ENCODE measurements at places on chromosomes 1 and 21.

GRCh38 chr1:177106196-177106595 lies 58.3 kb downstream of the ASTN1 start:
- DNase-seq = no peak

- peak; percentile 31 for DNase-seq
Measured at GRCh38 chr1:21368515-21369289, 71.2 kb upstream of the NBPF3 start.

DNA sequence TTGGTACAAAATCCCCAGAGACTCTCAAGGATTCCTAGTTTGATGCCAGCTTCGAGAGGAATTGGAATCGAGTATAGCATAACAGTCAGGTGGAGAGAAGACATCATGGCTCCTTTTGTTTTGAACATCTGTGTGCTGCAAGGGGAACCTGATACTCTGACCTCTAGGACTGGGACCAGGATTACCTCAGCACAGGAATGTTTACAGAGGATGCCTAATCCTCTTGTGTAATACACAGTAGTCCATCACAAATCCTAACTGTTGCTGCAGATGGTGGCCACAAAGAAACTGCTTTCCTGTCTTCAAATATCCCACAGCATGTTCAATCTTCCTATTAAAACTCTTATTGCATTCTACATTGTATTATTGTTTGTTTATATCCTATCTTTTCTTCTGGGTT lies 111.8 kb upstream of the PRMT6 start:
- DNase-seq = no peak

- DNase-seq = no peak
Measured at GRCh38 chr1:116326486-116326885, 46.6 kb upstream of the ATP1A1 start.

GRCh38 chr1:214461305-214461704 lies 90.1 kb downstream of the PTPN14 start:
- no peak for DNase-seq

DNA sequence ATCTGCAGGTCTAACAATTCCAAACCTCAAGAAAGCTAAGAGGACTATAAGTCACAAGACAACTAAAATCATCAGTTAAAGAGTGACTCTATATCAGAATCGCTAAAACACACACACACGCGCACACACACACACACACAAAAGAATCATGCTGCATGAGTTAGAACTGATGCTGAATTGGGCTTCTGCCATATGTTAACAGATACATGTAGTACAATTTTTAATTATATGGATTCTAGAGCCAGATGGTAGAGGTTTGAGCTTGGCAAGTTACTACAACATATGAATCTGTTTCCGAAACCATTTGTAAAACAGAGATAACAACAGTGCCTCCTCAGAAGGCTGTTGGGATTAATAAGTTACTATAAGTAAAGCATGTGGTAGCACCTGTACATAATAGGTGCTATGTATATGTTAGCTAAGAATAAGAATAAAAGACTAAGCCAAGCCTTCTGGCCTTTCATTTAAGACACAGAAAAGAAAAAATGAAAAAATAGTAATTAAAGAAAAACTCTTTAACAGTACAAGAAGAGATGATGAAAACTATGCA lies 17.9 kb downstream of the EPRS1 start:
- no peak for DNase-seq

- no peak for DNase-seq
Measured at GRCh38 chr1:160108888-160109662, 6.5 kb upstream of the ATP1A2 start.

DNA sequence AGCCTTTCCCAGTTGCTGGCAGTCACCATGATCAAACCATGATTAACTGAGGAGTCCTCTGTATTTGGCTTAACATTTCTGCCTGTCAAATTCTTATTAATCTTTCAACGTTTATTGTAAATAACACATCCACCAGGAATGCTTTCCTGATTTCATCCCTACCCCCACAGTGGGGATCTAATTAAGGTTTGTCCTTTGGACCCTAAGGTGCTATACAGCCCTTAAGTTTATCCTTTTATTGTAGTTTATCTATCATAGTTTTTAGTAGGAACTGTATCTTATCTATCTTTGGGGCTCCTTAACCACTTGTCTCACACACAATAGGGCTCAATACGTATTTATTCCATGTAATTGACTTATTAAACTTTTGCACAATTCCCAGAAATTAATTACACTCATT lies 61.0 kb downstream of the SPATA46 start:
- DNase-seq = no peak

DNA sequence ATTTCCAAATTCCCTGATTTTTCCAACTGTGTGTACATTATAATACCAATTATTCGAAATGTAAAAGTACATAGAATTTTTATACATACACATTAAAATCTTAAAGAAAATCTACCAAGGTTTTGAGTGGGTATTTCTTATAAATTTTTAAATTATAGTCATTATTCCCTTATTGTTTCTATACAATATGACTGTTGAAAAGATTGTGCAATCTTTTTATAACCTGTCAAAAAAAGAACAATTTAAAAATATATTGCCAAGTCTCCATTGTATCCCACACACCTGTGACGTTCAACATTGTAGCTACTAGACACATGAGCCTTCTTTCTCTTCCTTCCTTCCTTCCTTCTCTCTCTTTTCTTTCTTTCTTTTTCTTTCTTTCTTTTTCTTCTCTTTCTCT lies 473.2 kb upstream of the CHRM3 start:
- no peak for DNase-seq

DNA sequence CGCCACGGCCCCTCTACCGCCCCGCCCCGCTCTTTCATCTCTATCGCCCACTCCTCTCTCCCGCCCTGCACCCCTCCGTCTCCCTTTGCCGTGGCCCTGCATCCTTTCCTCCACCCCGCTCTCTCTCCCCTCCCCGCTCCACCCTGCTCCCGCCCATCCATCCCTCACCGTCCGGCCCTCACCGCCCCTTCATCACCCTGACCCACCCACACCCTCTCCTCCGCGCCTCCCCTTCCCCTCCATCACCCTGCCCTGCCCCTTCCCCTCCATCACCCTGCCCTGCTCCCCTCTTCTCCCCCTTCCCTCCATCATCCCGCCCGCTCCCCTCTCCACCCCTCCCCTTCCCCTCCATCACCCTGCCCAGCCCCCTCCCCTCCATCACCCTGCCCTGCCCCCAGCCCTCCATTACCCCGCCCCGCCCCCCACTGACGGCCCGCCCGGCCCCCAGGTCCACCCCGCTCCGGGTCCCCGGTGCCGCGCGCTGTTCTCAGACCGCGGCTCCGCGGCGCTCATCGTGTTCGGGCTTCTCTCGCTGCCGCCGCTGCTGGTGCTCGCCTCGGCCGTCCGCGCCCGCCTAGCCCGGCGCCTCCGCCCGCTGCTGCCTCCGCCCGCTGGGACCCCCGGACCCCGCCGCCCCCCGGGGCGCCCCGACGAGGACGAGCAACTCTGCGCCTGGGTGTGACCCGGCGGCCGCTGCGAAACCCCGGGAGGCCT lies 6.2 kb upstream of the ANKRD65 start:
- no peak for DNase-seq

DNA sequence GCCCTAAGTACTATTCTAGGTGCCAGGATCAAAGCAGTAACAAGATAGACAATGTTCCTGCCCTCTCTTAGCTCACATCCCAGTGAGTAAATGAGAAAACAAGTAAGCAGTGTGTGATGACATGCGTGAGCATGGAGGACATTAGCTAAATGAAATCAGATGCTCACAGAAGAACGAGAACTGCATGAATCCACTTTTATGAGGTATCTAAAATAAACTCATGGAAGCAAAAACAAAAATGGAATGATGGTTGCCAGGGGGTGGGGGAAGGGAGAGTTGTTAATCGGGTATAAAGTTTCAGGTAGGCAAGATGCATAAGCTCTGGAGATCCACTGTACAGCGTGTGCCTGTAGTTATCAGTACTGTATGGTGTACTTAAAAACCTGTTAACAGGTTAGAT lies 195.1 kb downstream of the HHAT start:
- DNase-seq = no peak

GRCh38 chr1:183958958-183959357 lies 78.6 kb downstream of the COLGALT2 start:
- DNase-seq = no peak

DNA sequence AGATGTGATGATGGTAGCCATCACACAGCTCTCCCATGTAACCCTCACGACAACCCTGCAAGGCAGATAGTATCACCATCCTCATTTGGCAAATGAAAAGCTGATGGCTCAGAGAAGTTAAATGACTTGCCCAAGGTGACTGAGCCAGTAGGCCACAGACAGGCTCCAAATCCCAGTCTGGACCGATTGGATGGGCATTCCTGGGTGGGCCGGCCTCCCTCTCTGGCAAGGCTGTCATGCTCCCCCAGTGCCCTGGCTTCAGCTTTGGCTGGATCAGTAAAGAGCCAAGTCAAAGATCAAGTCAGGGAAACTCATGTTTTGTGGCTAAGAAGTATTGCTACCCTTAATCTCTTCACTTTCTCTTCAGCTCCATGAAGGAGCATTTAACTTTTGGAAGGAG lies 41.2 kb downstream of the CDCP2 start:
- DNase-seq = no peak

GRCh38 chr1:118136187-118136941 lies 48.7 kb downstream of the SPAG17 start:
- DNase-seq = no peak

- DNase-seq = peak; percentile 70
Measured at GRCh38 chr1:50610563-50610962, 187.3 kb upstream of the DMRTA2 start.

- DNase-seq = no peak
Measured at GRCh38 chr1:90394247-90394646, 322.9 kb downstream of the BARHL2 start.

- DNase-seq = no peak
Measured at GRCh38 chr1:156726549-156727226, 1.6 kb upstream of the METTL25B start.

DNA sequence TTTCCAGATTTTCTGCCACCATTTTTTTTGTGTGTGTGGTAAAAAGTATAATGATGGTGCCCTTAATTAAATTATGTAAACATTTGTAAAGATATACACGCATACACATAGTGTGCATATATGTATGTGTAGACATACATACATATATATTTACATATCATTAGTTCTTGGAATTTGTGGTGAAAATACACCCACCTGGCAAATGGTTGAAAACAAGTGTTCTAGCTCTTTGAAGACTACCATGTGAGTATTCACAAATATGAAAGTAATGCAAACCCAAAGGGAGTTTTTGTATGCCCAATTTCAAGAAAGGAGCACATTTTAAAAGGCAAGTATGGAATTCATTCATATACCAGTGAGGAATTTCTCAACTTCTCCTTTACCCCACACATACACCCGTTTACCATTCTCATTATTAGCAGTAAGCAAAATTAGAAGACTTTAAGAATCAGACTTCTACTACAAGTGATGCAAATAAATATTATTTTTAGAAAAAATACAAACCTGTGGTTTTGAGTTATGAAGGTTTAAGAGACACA lies 8.0 kb downstream of the RABGAP1L start:
- DNase-seq = no peak

- no peak for DNase-seq
Measured at GRCh38 chr21:41779659-41780058, 12.8 kb upstream of the RIPK4 start.

DNA sequence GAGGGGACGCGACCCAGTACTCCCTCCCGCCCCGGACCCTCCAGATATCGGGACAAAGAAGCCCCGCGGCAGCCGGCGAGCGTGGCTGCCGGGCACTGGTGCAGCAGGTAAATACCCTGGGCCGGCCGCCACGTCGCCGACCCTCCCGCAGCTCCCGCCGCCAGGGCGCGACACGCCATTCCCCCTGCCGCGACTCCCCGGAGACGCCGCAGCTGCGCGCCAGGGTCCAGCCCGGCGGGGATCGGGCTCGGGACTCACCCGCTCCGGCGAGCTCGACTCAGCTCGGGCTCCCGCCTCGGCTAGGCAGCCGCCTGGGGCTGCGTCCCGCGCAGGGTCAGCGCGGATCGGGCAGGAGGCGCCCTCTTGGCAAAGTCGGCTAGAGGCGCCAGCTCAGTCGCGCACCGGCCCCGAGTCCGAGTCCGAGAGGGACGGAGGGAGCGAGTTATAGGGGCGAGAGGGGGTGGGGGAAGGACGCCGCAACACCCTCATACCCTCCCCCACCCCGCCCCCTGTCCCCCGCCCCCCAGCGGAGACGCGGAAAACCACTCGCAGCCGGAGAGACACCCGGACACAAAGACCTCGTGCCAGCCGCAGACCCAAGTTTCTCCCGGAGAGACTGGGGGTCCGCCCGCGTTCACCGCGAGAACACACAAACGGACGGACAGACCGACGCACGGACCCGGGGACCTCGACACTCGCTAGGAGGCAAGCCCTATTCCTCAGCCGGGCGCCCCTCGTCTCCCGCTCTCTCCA lies 985 bp downstream of the SYT6 start:
- DNase-seq = no peak

GRCh38 chr1:236320671-236321070 lies 38.9 kb upstream of the ERO1B start:
- DNase-seq = no peak

- no peak for DNase-seq
Measured at GRCh38 chr1:176022574-176022973, 184.5 kb downstream of the COP1 start.

DNA sequence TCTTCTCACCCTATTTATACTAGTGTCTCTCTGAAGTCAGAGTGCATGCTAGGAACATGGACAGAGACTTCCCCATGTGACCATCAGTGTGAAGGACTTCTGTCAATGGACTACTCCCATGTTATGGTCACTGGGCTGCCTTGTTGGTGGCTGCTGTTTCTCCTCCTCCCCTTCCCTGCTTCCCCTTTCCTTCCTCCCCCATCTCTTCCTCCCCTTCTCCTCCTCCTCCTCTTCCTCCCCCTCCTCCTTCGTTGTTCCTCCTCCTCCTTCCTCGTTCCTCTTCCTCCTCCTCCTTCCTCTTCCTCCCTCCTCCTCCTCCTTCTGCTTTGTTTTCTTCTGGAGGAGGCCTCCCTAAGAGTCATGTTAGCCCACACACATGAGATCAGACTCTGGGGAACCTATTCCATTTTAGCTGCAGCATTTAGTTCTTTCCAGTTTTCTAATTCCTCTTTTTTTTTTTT lies 35.8 kb downstream of the IER5 start:
- DNase-seq = no peak

- no peak for DNase-seq
Measured at GRCh38 chr1:106879538-106879937, 176.9 kb upstream of the PRMT6 start.

Measured in NCI-H1417 treated with DMSO at 0.1 percent for 48 hours (cell line).